Tibial nerve (tissue), 4 donors: ENCODE measurements at places on chromosomes 7 and 10. TPM values are rescaled to one million over a fixed set of nuclear protein-coding genes. Genes with fewer than 3 reads are reported as not detected.

- H3K4me3 ChIP-seq: peak overlapping the region; percentile 74
- H3K27ac ChIP-seq: peak overlapping the region; percentile 14
- H3K36me3 ChIP-seq: no peaks in the 10 kb centered on the region
- DNase-seq: no peak
- no peaks in the 10 kb centered on the region for H3K27me3 ChIP-seq
Observed at GRCh38 chr10:101063050-101063525, 1.3 kb downstream of the KAZALD1 start.

SKIDA1 gene
- 5.2 TPM for total RNA-seq

AGMO gene
- 8.0 TPM for total RNA-seq

DNA sequence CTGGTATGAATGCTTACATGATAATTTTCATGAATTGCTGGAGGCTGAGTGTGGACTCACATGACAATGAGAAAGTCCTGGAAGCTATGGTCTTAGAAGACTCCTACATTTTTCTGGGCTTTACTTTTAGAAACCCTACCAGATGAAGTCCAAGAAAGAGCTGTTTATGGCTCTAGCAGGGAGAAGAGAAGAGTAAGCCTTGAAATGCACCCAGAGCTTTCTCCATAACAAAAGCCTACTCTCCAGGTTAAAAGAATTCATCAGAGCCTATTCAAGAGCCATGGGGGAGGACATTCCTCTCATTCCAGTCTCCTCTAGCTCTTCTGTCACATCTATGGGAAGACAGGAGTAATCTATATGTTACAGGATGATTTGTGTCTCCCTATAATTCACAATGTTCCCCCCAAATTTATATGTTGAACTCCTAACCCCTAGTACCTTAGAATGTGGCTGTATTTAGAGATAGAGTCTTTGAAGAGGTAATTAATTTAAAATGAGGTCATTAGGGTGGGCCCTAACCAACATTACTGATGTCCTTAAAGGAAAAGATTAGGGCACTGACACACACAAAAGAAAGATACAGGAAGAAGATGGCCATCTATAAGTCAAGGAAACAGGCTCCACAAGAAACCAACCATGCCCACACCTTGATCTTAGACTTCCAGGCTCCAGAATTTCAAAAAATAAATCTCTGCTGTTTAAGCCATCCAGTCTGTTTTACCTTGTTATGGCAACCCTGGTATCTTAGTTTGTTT lies 193.8 kb upstream of the PTER start:
- no peak overlapping the region for H3K27ac ChIP-seq
- no peak overlapping the region for H3K4me3 ChIP-seq
- no peaks in the 10 kb centered on the region for H3K27me3 ChIP-seq
- no peaks in the 10 kb centered on the region for H3K4me1 ChIP-seq
- H3K36me3 ChIP-seq: no peaks in the 10 kb centered on the region
- DNase-seq: no peak

- H3K27ac ChIP-seq: no peak overlapping the region
- no peak for DNase-seq
- H3K4me1 ChIP-seq: no peaks in the 10 kb centered on the region
- H3K27me3 ChIP-seq: no peaks in the 10 kb centered on the region
Observed at GRCh38 chr10:21975378-21975990, 28.0 kb downstream of the DNAJC1 start.

NEUROD6 gene
- total RNA-seq: not detected

- H3K4me1 ChIP-seq: peaks cover 16% of the 10 kb centered on the region
- H3K27ac ChIP-seq: no peak overlapping the region
- peaks cover 58% of the 10 kb centered on the region for H3K27me3 ChIP-seq
Observed at GRCh38 chr7:121330053-121330833, 1.4 kb downstream of the WNT16 start.

DNA sequence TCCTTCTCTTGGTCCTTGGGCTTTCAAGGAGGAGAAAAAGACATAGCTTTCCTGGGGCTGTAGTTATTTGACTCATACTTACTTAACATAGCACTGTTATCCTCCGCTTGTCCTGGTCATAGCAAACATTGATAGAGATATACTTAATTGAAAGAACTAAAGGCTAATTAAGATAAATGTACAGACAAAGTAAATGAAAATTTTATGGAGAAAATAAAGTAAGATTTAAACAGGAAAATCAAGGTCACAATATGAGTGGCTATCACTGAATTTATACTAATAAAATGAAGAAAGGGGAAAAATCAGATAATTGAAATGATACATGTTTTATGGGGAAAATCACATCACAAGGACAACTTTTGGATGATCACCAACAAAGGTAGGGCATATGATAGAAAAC lies 849.7 kb downstream of the GRM8 start:
- no peaks in the 10 kb centered on the region for H3K27me3 ChIP-seq
- no peak overlapping the region for H3K27ac ChIP-seq
- no peak for DNase-seq
- H3K4me3 ChIP-seq: no peak overlapping the region
- no peaks in the 10 kb centered on the region for H3K36me3 ChIP-seq

DNA sequence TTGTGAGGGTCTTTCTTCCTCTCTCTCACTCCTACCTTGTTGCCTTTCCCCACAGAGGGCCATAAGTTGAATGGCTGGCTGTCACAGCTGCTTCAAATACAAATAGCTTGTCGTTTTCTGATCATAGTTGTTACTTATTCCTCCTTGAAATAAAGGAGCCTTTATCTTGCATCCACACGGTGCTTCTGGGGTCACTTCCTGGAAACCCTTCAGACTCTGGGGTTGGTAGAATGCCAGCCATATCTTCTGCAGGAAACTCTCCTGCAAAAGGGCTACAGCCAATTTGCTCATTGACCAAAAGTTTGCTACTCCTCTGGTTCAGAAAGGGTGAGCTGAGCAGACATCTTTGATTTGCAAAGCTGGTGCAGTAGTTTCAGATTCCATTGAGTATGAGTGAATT lies 70.4 kb downstream of the FAM185A start:
- H3K4me1 ChIP-seq: no peaks in the 10 kb centered on the region
- no peaks in the 10 kb centered on the region for H3K27me3 ChIP-seq
- no peak overlapping the region for H3K27ac ChIP-seq
- no peak for DNase-seq

PAX4 gene
- not detected for total RNA-seq

GRCh38 chr7:132614428-132615318 lies 38.4 kb upstream of the PLXNA4 start:
- H3K4me1 ChIP-seq: no peaks in the 10 kb centered on the region
- no peaks in the 10 kb centered on the region for H3K36me3 ChIP-seq
- no peaks in the 10 kb centered on the region for H3K27me3 ChIP-seq
- no peak overlapping the region for H3K27ac ChIP-seq
- H3K4me3 ChIP-seq: peak overlapping the region; percentile 34

OPALIN gene
- not detected for total RNA-seq

OR2A12 gene
- not detected for total RNA-seq

GOLGA7B gene
- total RNA-seq: 6.3 TPM

DNA sequence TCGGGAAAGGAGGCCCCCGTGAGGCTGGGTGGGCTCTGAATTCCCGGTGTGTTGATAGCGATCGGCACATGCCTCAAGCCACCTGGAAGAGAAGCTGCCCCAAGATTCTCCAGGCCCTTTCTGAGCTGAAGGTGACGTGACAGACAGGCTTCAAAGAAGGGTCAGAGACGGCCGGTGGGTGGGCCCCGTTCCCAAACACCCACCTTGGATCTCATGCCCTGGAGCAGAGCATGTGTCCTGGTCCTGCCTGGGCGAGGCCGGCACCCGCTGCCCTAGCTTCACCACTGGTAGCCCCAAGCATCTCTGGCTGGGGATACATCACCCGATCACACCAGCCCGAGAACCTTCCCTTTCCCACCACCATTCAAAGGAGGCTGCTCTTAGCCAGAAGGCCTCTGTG lies 399.0 kb downstream of the DNAJB6 start:
- H3K4me3 ChIP-seq: no peak overlapping the region
- no peak for DNase-seq
- H3K27ac ChIP-seq: no peak overlapping the region

CLIP2 gene
- 48.3 TPM for total RNA-seq

COL1A2 gene
- total RNA-seq: 436 TPM

DNA sequence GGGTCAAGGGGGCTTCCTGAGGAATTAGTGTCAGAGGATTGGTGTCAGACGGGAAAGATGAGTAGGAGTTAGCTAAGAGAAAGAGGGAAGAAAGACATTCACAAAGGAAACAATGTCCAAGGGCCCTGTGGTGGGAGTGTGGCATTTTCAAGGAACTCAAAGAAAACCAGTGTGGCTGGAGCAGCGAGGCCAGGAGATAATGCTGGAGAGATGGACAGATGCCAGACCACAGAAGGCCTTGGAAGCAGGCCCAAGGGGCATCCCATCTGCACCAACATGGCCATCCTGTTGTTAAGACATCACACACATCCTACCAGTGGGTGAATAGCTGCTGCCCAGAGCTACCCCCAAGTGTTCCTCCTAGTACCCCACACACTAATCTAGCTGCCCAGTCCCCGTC lies 36.1 kb upstream of the CUL1 start:
- no peak overlapping the region for H3K4me3 ChIP-seq
- H3K36me3 ChIP-seq: no peaks in the 10 kb centered on the region
- H3K27me3 ChIP-seq: no peaks in the 10 kb centered on the region
- no peaks in the 10 kb centered on the region for H3K4me1 ChIP-seq
- DNase-seq: no peak

GRCh38 chr7:25218191-25218590 lies 10.1 kb downstream of the NPVF start:
- no peaks in the 10 kb centered on the region for H3K27me3 ChIP-seq
- no peak overlapping the region for H3K27ac ChIP-seq
- no peak overlapping the region for H3K4me3 ChIP-seq

TMEM26 gene
- not detected for total RNA-seq

DNA sequence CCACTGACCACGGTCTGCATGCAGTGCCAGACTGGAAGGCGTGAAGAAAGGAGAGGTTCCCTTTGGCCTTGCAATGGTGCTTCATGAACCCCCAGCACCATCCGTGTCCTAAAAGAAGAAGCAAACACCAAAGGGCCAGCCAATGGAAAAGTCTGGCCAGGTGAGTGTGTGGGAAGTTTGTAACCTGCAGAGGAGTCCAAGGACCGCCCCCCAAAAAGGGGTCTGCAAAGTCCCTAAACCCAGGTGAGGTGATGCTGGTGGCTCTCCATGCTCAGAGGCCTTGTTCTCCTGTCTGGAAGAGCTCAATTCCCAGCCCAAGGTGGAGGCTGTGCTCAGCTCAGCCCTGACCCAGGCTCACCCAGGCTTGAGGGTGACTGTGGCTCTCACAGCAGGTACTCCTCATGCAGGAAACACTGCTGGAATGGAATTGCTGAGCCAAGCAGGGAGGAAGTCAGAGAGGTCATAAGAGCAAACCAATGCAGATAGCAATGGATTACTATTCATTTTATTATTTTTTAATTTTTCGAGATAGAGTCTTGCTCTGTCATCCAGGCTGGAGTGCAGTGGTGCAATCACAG lies 52.4 kb upstream of the NANOS1 start:
- DNase-seq: no peak
- H3K27me3 ChIP-seq: no peaks in the 10 kb centered on the region
- H3K27ac ChIP-seq: no peak overlapping the region
- H3K4me1 ChIP-seq: no peaks in the 10 kb centered on the region

AMPH gene
- 3.5 TPM for total RNA-seq

DNA sequence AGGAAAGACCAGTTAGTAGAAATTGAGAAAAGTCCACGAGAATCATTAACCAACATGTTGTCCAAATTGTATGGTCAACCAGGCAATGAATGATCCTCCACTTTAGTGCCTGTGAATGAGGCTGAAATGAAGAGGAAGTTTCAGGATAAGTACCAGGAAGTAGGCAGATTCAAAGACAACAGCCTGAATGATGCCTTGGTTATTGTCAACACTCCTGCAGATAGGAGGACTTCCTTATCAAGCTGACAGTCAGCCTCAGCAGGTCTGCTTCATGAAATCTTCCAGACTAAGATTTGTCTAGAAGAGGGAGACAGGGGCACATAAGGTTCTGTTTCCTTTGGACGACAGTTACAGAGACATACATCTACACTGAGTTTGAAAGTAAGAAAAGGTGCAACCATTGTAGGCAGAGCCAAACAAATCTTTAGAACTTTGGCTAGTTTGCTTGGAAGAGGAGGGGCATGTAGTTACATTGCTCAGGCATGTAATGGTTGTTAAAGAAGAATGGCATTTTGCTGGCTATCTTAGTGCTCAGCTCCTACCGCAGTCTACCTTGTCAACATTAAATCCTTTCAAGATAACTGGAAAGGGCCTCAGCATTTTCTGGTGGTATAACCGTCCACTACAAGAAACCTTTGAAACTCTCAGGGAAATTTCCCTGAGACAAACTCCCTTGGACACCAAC lies 81.4 kb downstream of the ABI1 start:
- no peaks in the 10 kb centered on the region for H3K27me3 ChIP-seq
- no peaks in the 10 kb centered on the region for H3K4me1 ChIP-seq
- H3K36me3 ChIP-seq: no peaks in the 10 kb centered on the region
- DNase-seq: no peak
- H3K27ac ChIP-seq: no peak overlapping the region
- H3K4me3 ChIP-seq: no peak overlapping the region

GRCh38 chr7:22124941-22125340 lies 179.2 kb upstream of the CDCA7L start:
- H3K4me3 ChIP-seq: no peak overlapping the region
- H3K4me1 ChIP-seq: peaks cover 5% of the 10 kb centered on the region
- DNase-seq: no peak
- no peaks in the 10 kb centered on the region for H3K27me3 ChIP-seq
- no peak overlapping the region for H3K27ac ChIP-seq

PPP1R17 gene
- not detected for total RNA-seq

DNA sequence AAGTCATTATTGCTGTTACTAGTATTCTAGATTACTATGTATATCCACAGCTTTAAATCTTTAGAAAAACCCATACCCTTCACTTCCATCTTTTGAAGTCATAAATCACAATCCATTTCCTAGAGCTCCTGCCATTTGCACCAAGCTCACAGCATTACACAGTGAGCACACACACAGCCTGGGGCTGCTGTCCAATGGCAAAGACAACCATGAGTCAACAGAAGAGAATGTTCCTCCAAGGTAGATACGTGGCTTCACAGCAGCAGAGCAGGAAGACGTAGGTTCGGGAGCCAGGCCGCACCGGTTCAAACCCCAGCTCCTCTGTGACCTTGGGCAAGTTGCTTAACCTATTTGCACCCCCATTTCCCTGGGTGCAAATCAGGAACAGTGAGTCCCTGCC lies 234.6 kb downstream of the DIP2C start:
- H3K27me3 ChIP-seq: no peaks in the 10 kb centered on the region
- H3K4me1 ChIP-seq: no peaks in the 10 kb centered on the region
- peaks cover 8% of the 10 kb centered on the region for H3K36me3 ChIP-seq
- H3K4me3 ChIP-seq: no peak overlapping the region
- H3K27ac ChIP-seq: no peak overlapping the region
- DNase-seq: no peak

DNA sequence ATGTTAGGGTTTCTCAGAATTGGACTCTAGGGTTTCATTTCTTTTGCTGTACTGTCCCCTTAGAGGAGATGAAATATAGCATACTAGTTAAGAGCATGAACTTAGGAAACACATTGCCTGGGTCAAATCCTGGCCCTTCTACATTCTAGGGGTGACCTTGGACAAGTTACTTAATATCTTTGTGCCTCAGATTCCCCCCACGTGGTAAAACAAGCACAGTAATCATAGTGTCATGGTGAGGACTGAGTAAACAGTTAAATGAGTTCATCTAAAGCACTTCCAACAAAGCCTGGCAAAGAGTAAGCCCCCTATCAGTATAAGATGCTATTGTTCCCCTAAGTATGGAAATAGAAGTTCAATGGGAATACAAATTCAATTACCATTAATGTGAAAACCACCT lies 5.1 kb downstream of the DPY19L1 start:
- no peak for DNase-seq
- no peaks in the 10 kb centered on the region for H3K36me3 ChIP-seq
- H3K4me1 ChIP-seq: peaks cover 10% of the 10 kb centered on the region
- H3K4me3 ChIP-seq: no peak overlapping the region
- no peaks in the 10 kb centered on the region for H3K27me3 ChIP-seq
- no peak overlapping the region for H3K27ac ChIP-seq
